ENCODE measurements at places on chromosomes 7 and 10. TPM values are rescaled to one million over a fixed set of nuclear protein-coding genes. Genes with fewer than 3 reads are reported as not detected.
A peak's percentile ranks its signal among the peaks of the same experiment; 100 is the strongest.

DNA sequence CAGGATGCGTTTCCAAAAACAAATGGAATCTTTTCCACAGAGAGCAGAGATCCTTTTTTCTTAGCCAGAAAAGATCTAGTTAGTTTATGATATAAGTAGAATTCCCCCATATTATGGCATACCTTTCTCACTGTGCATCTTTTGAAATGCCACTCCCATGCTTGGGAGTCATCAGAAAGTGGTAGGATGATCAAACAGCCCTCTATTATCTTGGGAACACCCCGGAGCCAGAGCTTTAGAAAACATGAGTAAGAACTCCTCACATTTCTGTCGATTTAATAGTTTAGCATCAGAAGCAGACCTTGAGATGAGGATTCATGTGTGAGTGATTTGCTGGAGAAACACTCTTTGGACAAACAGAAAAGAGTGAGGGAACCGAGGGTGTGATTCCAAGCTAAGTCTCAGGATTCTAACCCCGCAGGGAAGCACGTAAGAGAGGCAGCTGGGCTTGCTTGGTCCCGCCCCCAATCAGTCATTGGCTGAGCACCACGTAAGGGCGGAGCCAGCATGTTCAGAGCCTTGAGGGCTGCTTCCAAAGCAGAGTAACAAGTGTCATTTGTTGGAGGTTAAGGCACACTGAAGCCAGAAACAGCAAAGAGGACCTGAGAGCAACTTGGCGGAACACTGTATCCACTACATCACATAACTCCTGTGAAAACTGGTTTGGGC, 43.7 kb upstream of the NXPH1 start:
- no peak for DNase-seq

Gene FRAT2
- polyA plus RNA-seq, result 2.2 TPM

DNA sequence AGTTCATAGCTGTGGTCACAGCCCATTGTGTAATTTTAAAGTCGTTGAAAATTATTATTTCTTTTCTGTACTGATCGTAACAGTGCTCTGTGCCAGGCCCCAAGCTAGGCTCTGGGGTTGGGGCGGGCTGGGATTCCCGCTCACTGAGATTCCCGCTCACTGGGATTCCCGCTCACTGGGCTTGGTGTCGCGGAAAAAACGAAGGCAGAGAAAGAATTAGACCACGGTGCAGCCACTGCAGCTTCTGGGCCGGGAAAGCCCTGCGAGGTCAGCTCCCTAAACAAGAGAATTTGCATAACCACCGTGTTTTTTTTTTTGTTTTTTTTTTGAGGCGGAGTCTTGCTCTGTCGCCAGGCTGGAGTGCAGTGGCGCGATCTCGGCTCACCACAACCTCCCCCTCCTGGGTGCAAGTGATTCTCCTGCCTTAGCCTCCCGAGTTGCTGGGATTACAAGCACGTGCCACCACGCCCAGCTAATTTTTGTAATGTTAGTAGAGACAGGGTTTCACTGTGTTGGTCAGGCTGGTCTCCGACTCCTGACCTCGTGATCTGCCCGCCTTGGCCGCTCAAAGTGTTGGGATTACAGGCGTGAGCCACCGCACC, 31.2 kb downstream of the FOXK1 start:
- no peak for DNase-seq

Gene FAM200A
- 6.6 TPM for polyA plus RNA-seq

DNA sequence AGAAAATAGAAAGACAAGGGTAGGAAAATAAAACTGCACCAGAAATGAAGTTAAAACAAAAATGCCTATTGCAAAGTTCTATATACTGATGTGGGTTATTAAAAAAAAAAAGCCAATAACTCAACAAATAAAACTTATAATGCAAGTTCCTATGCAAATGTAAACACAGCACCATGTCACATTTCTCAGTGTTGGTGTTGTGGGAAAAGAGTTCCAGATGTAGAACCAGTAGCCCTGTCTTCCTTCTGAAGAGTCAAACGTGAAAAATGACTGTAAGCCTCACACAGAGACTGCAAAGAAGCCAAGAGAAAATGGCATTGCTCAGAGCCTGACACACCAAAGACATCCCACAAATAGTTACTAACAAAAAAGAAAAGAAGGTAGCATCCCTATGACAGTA, 10.1 kb downstream of the PON2 start:
- DNase-seq, result no peak

DNA sequence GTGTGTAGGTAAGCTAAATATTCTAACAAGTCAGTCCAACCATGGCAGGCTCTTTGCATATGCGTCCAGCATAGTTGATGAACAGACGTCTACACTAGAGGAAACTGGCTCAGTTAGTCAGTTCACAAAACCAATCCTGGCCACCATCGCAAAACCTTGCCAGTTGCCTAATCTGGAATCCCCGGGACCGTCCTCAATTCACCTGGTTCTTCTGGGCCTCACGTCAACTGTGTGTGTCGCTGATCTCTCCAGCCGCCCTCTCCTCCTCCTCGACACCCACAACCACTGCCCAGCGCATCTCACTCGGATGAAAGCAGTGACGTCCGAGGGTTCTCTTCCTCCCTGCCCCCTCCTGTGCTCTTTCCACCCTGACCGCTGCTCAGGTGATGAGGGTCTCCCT, 217.8 kb upstream of the SH2B2 start:
- DNase-seq, result no peak

- DNase-seq, result no peak
These were observed 11.2 kb upstream of the WIPF3 start for GRCh38 chr7:29794959-29795629.

GRCh38 chr7:14635955-14636354, 266.6 kb downstream of the DGKB start:
- DNase-seq, result no peak

- no peak for DNase-seq
These were observed 58.7 kb upstream of the PRPS1L1 start for GRCh38 chr7:18086165-18087025.

- DNase-seq, result no peak
These were observed 274.7 kb downstream of the NRG3 start for GRCh38 chr10:82149674-82150073.

- no peak for DNase-seq
These were observed 42.4 kb downstream of the WIPI2 start for GRCh38 chr7:5232485-5232837.

Gene CLCN1
- polyA plus RNA-seq, result 0.30 TPM

Gene GOT1
- 67.5 TPM for polyA plus RNA-seq

GRCh38 chr10:12702215-12702770, 299.2 kb downstream of the CCDC3 start:
- DNase-seq, result no peak

DNA sequence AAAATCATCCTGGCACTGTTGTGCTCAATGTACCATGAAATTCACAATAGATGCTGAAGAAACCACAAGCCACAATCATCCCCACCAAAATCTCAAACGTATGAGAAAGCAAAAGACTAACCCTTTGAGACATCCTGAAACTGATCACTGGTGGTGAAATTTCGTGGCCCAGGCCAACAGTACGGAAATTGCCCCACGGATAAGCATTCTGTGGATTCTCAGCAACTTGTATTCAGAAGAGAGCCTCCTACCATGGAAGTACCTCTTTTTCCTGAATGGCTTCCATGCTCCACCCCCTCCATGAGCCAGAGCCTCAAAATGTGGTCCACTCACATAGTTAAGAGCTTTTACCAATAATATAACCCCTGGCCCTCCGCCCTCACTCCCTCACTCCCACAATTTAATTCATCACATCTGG, 163.9 kb upstream of the AUTS2 start:
- peak; percentile 82 for DNase-seq

DNA sequence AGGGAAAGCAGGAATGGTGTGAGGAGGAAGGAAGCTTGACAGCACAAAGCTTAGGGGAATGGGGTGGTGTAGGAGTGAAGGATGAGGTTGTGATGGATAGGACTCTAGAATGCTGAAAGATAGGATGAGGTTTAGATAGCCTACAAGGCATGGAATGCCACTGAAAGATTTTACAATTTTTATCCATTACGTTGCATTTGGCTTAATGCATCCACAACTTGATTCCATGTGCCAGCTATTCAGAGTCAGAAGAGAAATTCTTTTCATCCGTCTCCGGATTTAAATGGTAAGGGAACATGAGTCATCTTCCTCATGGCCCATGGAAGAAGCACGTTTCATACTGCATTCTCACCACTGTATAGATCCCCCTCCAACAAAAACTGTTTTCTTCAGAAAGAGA, 212.4 kb upstream of the BMPER start:
- DNase-seq, result no peak

GRCh38 chr7:128954830-128955802, 17.4 kb downstream of the IRF5 start:
- no peak for DNase-seq

DNA sequence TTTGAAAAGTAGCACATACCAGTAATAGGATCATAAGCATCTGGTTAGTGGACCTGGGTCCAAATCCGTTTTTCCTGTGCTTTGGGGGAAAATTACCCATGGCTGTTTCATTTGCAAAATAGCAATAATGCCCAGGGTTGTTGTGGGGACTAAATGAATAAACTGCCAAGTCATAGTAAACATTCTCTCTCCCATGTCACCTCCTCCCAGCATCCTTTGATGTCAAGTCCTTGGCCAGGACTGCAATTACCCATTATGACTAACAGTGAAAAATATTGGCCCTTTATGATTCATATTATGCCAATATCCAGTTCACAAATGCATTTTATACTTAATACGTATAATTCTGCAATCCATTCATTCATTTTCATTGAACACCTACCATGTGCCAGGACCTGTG, 23.0 kb downstream of the TOMM7 start:
- no peak for DNase-seq

Gene TUBB8
- not detected for polyA plus RNA-seq

DNA sequence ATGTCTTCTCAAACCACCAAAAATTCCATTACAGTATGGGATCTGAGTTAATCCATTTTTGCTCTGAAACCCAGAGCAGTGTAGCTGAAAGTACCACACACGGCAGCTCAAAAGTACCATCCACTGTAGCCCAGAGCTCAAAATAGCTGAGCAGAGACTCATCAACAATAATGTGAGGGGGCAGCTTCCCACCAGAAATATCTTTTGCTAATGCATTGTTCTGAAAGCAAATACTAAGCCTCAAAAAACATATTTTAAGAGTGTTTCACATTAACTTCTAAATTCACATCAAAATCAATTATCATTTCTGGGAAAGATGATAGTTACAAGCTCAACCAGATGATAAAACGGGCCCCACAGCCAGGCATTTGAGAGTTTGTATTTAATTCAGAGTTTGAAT, 73.7 kb downstream of the ABLIM1 start:
- no peak for DNase-seq

Gene NEURL1
- polyA plus RNA-seq, result 0.04 TPM

GRCh38 chr10:35025916-35026315, 64.2 kb downstream of the CUL2 start:
- no peak for DNase-seq

Gene DDIT4
- 249 TPM for polyA plus RNA-seq

Gene C10orf105
- polyA plus RNA-seq, result not detected

GRCh38 chr10:105700218-105700617, 1059.1 kb downstream of the SORCS3 start:
- DNase-seq, result no peak

- DNase-seq, result no peak
These were observed 242.8 kb downstream of the ELFN1 start for GRCh38 chr7:1912593-1913465.

- DNase-seq, result no peak
These were observed 170.5 kb downstream of the C1GALT1 start for GRCh38 chr7:7352845-7353244.

DNA sequence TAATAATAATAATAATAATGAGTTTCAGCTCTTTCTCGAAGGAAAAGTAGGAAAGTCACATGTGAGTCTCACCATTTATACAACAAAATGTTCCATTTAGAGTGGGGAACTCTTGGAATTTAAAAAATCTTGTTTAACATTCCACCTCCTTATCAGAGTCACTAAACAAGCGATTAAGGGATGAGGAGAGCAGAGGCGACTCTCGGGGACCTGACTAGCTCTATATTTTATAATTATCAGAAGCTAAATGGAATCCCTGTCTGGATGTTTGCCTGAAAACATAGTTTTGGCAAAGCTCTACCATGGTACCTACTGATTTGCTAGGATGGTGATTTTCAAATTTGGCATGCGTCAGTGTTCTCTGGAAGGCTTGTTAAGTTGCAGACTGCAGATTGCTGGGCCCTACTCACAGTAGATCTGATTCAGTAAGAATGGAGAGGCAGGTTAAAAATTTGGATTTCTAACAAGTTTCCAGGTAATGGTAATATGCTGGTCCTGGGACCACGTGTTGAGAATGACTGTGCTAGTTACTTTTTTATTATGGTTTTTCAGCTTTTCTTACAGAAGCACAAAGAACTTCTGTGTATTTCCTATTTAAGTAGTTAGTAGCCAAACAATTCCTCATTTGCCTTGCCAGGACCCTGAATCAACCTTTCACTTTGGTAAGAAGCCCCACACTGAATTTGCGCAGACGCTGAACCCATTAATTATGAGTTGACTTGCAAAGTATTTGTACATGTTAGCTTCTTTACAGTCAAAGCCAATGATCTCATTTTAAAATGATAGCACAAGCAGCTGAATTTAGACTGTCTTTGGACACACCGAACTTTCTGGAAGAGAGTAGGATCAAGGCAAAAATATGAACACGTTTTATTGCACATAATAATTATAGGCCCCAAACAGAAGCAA, 39.5 kb downstream of the CPED1 start:
- no peak for DNase-seq

DNA sequence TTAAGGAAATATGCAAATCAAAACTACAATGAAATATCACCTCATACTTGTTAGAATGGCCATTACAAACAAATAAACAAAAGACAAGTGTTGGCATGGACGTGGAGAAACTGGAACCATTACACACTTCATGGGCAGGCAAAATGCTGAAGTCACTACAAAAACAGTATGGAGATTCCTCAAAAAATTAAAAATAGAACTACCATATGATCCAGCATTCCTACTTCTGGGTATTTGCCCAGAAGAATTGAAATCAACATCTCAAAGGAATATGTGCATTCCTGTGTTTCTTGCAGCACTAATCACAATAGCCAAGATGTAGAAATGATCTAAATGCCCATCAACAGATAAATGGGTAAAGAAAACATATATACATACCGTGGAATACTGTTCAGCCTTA, 83.6 kb downstream of the NRCAM start:
- DNase-seq, result no peak

DNA sequence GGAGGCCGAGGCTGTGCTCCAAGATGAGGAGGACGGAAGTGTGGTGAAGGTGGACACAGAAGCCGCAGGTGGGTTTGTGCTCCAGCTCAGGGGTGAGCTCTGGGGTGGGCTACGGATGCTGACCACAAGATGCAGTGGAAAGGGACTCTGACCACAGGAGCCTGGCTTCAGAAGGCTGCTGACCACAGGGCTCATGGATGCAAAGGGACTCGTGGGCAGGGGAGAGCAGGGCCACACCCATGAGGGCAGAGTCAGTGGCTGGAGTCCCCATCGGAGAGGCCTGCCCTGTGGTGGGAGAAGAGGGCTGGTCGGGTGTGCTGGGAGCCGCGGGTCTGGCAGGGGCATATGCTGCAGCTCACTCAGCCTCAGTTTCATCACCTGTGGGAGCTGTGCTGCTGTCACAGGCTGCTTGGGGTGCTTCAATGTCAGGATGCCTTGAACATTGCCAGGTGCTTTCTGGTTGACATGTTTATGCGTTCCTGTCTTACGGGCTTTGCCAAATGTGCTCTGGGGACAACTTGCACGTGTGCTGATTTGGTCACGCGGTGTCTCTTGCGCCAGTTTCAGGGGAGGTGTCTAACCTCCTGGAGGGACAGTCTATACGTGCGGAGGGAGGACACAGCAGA, 13.7 kb downstream of the SCART1 start:
- DNase-seq, result no peak

Data from GM12878 (cell line).